ENCODE measurements at places on chromosomes 3 and 15.

DNA sequence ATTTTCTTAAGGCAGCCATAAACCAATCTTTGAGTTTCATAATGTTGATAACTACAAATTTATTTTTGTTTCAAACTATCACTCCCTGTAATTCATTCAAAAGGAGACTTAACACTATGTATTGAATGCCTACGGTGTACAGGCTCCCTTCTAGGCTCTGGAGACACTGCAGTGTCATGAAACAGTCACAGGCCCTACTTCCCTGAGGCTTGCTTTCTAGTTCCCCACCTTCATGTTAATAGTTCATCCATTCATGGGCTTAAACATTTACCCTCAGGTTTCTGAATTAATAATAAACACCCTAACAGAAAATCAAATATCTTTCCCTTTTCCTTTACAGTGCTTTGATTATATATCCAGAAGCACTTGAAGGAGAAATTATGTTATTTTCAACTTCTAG, 168.7 kb downstream of the CHL1 start:
- DNase-seq = no peak

DNA sequence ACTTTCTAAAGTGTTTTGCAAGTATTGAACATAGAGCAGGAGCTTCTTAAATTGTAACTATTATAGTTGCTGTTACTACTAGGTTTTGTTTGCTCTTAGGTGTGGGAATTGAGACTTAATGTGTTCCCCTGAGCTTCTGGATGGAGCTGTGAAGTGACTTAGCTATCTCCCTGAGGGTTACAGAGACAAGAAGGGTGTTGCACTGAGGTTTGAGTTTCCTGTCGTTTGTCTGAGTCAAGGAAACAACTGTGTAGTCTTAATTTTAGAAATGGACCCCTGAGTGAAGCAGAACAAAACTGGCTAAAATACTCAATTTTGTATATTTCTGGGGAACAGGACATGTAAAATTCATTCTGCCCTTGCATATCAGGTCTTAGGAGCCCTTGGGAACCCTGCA, 20.4 kb downstream of the TTC21A start:
- DNase-seq = no peak

DNA sequence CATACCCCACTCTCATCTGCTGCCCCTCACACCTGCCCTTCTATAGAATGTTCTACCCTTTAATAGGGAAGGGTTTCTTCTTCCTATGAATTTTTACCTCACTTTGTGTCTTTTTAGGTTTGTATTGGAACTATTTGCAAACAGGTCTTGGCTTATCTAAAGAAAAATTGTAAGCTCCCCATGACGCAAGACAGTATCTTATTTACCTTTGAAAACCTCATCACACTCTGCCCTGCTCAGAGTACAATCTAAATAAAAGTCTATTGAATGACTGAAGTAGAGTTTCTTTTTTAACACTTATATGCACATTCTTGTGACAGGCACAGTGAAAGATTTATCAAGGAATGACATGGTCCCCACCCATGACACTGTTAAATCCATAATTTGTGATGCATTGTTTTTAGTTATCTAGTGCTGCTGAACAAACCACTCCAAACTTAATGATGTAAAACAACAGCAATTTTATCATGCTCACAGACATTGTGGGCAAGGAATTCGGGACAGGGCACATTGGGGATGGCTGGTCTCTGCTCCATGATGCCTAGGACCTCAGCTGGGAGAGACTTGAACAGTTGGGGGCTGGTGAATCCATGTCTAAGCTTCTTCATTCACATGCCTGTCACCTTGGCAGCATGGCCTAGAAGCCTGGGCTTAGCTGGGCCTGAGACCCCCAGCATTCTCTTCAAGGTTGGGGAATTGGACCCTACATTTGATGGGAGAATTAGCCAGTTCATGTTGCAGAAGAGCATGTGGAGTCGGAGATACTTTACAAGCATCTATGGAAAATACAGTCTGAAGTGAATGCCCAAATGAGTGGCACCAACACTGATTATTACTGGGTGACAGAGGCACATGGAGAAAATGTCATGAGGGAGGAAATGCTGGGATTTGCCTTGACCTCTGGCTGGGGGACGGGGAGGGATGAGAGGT, 252.2 kb upstream of the CTDSPL start:
- no peak for DNase-seq

- peak; percentile 30 for DNase-seq
Measured at GRCh38 chr3:128736601-128737000, 10.6 kb downstream of the RAB7A start.

DNA sequence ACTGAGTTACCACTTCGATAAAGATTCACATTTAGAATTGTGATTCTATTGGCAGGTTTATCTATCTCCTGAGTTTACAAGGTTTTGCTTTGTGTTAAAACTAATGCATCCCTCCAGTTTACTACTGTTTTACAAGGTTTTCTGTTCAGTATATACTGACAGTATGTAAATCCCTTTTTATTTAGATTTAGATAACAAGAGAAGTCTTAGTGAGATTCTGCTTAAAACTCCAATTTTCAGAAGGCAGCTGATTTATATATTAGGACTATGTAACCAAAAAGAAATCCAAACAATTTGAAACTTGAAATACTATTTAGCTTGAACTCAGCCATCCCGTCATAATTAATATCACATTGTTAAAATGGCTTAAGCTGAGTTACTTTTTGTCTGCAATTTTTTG, 619.2 kb downstream of the NAALADL2 start:
- DNase-seq = peak; percentile 6

DNA sequence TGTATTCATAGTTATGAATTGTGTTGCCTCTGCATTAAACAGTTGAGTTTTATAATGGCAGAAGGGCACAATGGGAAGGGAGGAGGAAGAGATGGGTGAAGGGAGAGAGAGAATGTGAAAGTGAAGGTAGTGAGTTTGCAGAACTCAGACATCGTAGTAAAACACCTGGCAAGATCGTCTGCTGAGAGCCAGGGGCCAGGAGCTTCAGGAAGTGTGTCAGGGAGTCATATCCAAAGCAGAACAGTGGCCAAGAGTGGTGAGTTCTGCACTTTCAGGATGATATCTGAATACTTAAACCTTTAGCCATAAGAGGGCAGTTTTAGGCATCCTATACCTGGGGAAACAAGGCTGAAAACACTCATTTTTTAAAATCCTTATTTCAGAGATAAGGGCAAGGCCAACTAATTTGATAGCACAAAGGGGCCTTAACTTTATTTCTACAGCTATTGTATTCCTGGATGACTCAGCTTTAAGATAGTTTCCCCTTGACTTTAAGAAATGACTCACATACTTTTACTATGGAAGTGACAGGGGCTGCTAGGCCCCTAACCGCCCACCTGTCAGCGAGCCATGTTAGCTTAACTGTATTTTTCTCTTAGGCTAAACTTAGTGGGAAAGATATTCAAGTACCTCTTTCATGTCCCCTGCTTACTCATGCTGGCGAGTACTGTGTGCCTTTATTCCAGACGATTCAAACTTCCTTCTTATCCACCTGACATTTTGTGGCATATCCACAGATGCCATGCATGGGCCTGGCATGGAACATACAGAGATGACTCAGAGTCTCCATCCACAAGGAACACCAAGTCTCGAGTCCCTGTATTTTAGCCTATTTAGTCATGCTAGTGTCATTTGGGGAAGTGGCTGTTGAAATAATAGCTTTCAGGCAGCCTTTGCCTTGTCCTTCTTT, 53.9 kb downstream of the RLBP1 start:
- peak; percentile 56 for DNase-seq

DNA sequence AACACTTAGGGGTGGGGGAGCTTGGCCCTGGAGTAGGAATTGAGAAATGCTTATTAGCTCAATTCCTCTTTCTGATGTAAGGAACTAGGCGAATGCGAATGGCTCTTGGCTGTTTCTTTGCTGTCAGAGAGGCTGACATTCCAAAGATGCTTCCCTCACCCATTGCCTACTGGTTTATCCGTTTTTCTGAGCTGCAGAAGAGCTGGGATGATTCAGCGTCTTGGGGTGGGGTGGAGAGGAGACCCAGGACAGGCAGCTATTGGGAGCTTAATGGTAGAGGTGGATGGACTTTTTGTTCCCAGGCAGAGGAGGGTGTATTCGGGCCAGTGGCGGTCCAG, 9.8 kb downstream of the PLEKHO2 start:
- peak; percentile 90 for DNase-seq

GRCh38 chr3:81816473-81817250, 55.2 kb upstream of the GBE1 start:
- DNase-seq = peak; percentile 67

DNA sequence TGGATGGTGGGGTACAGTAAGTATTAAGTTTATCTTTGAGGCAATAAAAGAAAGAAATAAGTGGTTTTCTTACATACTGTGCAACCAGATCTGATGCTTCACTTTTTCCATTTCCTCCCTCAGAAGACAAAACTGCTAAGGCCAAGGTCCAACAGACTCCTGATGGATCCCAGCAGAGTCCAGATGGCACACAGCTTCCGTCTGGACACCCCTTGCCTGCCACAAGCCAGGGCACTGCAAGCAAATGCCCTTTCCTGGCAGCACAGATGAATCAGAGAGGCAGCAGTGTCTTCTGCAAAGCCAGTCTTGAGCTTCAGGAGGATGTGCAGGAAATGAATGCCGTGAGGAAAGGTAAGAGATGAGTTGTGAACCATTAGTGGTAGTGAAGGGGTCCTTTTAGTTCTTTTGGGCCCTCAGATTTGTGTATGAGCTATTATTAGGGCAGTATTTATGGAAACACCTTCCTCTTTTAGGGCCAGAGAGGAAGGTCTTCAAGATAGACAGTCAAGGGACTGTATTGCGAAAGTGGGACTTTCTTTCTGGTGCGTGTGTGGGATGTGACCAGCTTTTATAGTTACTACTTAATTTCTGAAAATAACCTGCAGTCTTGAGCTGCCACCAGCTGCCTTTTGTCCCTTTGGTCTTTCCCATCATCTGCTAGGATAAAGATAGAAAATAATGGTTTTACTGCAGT, 4.6 kb downstream of the ALAS1 start:
- DNase-seq = no peak

- DNase-seq = peak; percentile 86
Measured at GRCh38 chr15:94205366-94205765, 26.0 kb upstream of the MCTP2 start.

- DNase-seq = no peak
Measured at GRCh38 chr3:36908647-36909180, 36.1 kb downstream of the TRANK1 start.

DNA sequence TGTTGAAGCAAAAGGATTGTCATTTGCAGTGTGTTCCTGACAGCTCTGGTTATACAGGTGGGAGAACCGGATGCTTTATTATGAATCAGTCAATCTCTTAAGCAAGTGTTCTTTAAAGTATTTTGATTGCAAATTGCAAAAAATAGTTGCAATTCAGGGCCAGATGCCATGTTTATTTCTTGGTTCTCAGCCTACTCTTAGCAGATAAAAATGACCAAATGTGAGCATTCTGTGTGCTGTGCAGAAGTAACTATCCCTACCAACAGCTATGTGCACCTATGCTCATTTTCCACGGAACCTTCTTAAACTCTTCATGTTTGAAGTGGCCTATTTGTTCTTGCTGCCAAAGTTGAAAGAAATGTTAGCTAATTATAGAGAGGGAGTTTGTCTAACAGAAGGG, 262.3 kb upstream of the RASGRP1 start:
- no peak for DNase-seq

DNA sequence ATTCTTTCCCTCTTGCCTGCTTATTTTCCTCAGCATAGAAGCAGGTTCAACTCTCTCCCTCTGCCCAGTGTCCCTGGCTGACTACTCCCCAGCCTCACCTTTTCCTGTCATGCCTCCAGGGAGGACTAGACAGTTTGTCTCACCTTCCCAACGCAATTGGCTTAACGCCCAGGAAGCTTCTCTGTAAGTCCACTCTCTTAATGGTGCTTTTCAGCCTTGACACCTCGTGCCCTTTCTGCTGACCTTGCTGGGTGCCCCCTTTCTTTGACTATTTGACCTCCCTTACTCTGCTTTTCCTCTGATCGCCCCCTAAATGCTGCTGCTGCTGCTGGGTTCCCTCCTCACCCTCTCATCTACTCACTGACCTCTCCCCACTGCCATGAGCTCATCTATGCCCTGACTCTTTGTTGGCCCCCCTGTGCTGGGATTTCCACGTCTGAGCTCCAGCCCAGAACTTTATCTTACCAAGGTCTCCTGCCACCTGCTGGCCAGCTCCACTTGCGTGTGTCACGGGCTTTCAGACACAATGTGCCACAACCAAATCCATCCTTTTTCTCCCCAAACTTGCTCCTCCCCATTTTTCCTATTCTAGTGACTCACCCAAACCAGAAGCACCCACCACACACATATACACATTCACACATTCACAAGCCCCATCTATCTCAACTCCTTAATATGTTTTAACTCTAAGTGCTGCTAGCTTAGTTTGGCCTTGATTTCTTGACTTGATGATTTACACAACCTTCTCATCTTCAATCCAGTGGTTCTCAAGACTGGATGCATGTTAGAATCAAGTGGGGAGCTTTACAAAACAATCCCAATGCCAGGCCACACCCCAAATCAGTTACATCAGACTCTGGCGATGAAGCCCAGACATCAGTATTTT, 16.6 kb downstream of the EPB42 start:
- DNase-seq = peak; percentile 64

GRCh38 chr15:86317384-86317740, 237.7 kb downstream of the AGBL1 start:
- DNase-seq = no peak

DNA sequence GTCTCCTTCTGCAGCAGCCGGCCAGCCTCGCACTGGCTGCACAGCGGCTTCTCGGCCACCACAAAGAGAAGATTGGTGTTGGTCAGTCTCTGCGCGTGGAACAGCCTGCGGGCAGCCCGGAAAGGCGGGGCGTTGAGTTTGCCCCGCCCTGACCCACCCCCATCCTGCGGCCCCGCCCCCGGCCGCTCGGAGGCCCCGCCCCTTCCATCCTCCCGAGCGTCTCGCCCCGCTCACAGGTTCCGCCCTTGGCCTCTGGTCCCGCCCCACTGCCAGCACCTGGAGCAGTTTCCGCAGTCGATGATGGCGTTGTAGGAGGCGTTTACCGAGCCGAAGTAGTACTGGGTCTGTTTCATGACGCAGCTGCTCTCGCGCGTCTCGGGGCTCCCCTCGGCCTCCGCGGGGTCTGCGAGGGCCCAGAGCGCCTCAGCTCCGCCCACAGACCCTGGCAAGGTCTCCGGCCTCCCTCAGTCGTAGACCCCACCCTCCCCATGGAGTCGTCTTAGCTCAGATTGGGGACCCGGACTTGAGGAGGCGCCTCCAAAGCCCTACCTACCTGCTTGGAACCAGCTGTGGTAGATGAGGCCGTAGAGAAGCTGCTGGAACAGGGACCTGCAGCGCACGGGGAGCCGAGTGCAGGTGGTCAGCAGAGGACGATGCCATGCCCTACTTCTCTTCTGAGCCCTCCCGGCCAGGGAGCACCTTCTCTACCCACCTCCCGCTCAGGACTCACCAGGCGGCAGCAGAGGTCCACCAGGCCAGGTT, 5.9 kb upstream of the TMEM115 start:
- peak; percentile 59 for DNase-seq

GRCh38 chr15:50675535-50676144, 11.0 kb downstream of the TRPM7 start:
- DNase-seq = peak; percentile 52

Measured in fibroblast of upper back skin (primary cell).